ENCODE measurements at places on chromosomes 3 and 15.

- DNase-seq, result no peak
These were observed 1.8 kb downstream of the EFCC1 start for GRCh38 chr3:129002573-129003569.

- peak; percentile 17 for DNase-seq
These were observed 98.7 kb downstream of the RAP2B start for GRCh38 chr3:153260681-153261080.

GRCh38 chr3:148601766-148602685 is 95.7 kb upstream of the AGTR1 start:
- peak; percentile 18 for DNase-seq

- no peak for DNase-seq
These were observed 63.2 kb downstream of the ASB7 start for GRCh38 chr15:100665570-100665969.

- DNase-seq, result no peak
These were observed 69.9 kb upstream of the TNFSF10 start for GRCh38 chr3:172592898-172593669.

All from HuH-7 (cell line).